ENCODE measurements at places on chromosomes 5 and 9.

DNA sequence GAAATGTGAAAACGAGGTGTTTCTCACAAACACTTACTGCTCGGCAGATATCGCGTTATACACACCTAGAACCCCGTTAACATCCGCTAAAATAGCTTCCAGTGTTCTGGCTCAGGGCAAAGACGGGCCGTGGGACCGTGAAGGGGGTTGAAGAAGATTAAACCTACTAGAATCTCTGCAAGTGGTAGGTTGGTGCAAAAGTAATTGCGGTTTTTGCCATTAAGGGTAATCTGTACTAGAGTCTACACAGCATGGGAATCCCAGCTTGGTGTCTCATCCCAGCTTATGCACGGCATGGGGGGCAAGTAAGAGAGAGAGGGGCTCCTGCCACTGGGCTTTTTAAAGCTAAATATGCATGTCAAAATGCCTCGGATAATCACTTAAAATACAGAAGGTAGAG, 43.9 kb downstream of the HRH2 start:
- no peak for DNase-seq

- no peak for DNase-seq
Observed at GRCh38 chr5:42944989-42945388, 95.1 kb downstream of the ANXA2R start.

GRCh38 chr5:32465076-32465475, 20.5 kb upstream of the ZFR start:
- no peak for DNase-seq

DNA sequence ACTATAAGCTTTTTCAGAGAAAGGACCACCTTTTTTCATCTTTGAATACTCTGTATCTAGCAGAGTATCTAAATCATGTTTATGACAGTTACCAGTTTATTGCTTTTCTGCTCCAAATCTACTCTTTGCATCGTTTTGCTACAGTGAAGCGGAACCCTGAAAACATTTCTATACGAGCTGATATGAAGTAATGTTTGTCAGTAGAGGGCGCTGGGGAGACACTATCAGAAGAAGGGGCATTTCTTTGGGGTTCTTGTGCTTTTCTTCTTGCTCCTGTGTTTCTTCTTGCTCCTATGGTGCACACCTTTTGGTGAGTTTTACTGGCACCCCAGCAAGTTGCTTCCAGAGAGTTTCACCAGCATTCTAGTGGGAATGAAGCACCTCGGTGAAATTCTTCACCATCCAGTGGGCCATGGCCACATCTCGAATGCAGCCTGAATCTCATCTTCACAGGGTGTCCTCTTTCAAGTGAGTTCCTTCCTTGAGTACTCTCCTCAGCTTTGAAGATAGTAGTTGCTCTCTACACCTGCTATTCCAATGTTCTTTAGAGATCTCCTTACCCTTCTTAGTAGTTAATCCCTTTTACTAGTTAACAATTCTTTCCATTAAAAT, 98.4 kb downstream of the FGF1 start:
- DNase-seq, result no peak

DNA sequence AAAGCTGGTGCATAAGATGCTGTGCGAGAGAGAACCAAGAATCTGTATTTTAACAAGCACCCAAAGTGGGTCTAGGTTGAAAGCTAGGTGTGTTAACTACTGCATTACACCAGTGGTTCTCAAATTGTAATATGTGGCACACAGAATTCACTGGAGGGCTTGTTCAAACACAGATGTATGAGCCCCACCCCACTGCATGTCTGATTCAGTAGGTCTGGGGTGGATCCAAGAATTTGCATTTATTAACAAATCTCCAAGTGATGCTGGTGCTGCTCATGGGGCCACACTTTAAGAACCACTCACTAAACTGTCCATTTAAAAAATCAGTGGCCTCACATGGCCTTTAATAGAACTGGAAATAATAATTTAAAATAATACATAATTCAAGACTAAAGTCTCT, 40.4 kb downstream of the LPAR1 start:
- no peak for DNase-seq

- DNase-seq, result no peak
Observed at GRCh38 chr5:55234121-55234700, 803 bp upstream of the CCNO start.

GRCh38 chr5:103397739-103398581, 139.4 kb downstream of the MACIR start:
- DNase-seq, result no peak

- DNase-seq, result no peak
Observed at GRCh38 chr9:72268961-72269360, 96.0 kb downstream of the ZFAND5 start.

DNA sequence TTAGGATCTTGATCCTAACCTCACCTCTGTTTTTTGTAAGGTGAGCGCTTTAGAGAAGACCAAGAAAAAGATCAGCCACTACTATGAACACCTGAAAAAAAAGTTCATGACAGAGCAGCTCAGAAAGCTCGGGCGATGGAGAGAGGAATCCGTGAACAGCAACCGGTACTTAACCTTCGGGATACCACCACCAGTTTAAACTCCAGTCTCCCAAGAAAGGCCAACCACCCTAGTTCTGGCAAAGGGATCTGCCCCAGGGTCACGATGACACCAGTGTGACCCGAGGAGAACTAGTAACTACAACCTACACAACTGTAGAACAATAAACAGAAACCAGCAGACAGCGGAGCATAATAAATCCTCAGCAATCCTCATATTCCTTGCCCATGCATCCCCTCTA, 8.5 kb downstream of the C5orf52 start:
- no peak for DNase-seq

GRCh38 chr5:26121338-26121737, 917.0 kb downstream of the CDH9 start:
- DNase-seq, result no peak

DNA sequence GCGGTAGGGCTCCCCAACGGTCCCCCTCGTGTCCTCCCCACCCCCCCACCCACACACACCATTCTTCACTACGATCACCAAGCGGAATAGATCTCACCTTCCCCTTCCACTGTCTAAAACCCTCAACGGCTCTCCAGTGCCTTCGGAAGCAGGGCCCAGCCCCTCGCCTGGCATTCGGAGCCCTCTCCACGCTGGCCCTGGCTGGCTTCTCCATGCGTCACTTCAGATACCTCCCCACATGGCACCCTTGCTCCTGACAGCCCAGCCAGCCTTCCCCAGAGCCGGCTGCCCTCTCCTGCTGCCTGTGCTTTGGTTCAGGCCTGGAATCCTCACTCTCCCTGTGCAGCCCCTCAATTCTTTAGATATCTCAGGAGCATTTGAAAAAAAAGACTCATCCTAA, 126.6 kb downstream of the ZNF354C start:
- no peak for DNase-seq

- no peak for DNase-seq
Observed at GRCh38 chr9:91530829-91531228, 107.2 kb upstream of the NFIL3 start.

DNA sequence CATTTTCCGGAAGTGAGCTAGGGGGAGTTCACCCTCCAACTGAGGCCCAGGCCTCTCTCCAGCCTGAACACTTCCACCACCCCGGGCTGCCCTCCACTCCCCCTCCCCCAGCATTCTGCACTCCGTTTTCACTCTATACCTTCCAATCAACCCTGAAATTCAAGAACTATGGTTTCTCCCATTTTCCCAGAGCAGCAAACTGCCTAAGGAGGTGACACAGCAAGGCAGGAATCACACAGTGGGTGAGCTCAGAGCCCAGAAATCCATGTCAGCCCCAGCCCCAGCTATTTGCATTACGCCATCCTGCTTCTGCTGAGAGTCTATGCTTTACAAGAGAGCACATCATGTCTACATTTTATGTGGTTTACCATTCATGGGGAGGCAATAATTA, 11.9 kb downstream of the MSX2 start:
- DNase-seq, result no peak

DNA sequence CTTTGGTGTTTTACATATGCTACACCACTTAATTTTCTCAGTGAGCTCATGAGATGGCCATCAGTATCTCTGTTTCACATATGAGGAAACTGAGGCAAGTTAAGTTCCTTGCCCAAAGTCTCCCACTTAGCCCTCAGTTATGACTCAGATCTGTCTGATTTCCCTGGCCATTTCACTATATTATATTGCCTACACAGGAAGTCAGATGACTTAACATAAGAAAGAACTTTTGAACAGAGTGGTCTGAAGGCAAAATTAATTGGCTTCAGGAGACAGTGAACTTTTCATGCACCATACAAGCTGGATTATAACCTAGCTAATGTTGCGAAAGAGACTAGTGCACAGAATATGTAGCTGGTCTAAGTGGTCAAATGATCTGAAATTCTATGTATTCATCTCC, 221.6 kb downstream of the NFIB start:
- no peak for DNase-seq

DNA sequence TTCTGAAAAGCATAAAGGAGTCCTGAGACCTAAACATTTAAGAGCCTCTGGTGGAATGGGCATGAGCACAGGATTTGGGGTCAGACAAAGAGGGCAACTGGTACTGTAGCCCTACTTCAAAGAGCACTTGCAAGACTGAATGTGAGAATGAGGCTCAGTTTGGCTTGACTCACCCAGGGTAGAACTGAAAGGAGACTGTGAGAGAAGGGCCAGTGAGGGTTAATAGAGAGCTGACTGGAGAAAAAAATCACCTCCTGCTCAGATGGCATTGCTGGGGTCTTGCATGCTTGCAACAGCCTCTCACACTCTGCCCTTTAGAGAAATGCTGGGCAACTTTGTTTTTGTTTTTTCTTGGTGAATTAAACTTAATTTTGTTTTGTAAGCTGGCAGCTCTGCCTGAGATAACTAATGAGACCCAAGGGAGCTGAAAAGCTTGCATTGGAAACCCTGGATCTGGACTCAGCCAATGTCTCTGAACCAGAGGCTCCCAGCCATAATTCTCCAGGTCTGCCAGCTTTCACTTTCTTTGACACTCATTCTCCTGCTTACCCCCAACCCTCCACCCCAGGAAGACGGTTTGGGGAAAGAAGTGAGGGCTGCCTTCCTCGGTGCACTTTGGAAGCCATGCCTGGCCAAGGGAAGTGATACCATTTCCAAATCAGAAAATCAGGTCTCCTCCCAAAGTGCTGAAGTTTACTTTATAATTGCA, 161.1 kb upstream of the PANK3 start:
- no peak for DNase-seq

GRCh38 chr9:12813960-12814876, 39.4 kb downstream of the LURAP1L start:
- DNase-seq, result no peak

GRCh38 chr5:174175716-174176268, 130.3 kb downstream of the NSG2 start:
- DNase-seq, result no peak

DNA sequence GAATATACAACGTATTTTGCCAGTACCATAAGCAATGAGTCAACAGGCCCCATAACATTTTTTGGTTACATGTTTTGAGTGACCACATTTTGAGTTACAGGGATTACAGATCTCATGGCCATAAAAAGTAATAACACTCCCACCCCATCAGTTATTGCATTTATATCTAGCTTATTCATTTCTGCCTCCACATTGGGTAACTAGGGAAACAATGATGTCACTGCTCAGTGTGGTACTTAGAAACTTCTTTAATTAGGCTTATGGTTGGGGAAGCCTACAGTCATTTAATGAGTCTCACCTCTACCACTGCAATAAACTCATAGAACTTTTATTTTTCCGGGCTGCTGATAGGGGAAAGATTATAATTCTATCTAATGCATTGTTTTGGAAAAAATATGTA, 39.9 kb upstream of the SMIM15 start:
- no peak for DNase-seq

GRCh38 chr9:116423149-116423548, 264.0 kb upstream of the TRIM32 start:
- no peak for DNase-seq
